Fibroblast of upper back skin (primary cell): ENCODE measurements at places on chromosomes 3 and 15.
A peak's percentile ranks its signal among the peaks of the same experiment; 100 is the strongest.

- peak; percentile 77 for DNase-seq
Measured at GRCh38 chr3:20054549-20054987, 14.3 kb downstream of the KAT2B start.

DNA sequence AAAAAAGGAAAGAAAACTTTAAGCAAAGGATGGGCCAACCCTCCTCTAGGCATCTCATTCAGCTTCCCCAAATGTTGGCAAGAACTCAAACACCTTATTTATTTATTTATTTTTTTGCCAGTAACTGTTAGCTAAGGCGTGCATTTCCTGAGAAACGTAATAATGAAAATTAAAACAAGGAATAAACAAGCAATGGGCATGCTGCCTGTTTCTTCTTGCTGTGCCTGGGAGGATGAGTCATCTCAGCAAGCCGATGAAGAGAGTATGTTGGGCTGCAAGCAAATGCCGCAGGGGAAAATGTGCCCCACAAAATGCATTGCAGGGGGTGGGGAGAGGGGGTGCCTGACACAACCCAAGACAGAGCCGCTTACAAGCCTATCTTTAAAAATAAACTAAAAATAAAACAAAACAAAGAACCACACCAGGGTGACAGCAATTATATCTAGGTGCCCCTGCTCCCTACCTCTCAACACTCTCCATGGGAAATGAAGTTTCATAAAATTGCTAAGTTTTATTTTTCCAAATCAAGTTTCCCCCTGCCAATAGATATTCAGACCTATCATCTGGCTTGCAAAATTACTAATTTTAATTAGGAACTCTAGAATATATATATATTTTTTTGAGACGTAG is 40.3 kb downstream of the EIF4E3 start:
- DNase-seq = peak; percentile 80

GRCh38 chr15:60612400-60613048 is 133.6 kb upstream of the ICE2 start:
- DNase-seq = no peak

- no peak for DNase-seq
Measured at GRCh38 chr15:69466733-69467132, 14.1 kb downstream of the RPLP1 start.

- DNase-seq = no peak
Measured at GRCh38 chr3:42708611-42709151, 6.1 kb upstream of the HHATL start.

DNA sequence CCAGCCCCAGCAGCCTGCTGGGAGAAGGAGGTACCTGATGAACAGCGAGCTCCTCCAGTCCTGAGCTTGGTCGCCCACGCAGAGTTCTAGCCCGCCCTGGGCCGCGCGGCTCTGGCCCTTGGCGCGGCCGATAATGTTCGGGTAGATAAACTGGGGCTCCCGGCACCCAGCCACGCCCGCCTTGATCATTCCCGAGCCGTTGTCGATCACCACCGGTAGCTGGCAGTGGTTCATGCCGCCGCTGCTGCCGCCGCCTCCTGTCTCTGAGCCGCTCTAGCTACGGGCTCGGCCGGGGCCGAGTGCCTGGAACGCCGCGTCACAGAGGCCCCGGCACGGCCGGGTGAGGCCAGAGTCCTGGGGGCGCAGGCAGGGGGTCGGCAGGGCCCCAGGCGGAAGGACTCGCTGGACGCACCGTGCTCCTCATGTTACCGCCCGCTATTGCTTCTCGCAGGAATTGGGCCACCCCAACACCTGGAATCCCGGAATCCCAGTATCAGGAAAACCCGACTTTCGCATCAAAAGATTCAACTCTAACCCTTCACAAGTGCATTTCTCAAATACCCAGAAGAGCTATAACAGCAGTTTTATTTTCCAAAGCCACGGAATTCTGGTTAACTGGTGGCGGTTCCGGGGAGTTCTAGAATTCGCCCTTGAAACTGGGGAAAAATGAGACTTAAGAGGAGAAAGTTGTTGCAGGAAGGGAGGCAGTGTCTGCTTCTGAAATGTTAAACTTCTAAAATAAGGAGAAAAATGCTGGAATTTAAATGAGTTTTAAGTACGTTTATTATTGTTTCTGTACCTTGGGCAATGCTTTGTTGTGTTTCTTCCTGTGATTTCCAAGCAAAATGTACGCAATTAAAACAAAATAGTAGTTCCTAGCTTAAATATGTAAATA is at the start of gene ACTRT3:
ACTRT3 (minus strand) TSS at position 275 of the 895 bp plus-strand sequence; CDS start at position 234, 41 bp downstream.
- peak; percentile 51 for DNase-seq

GRCh38 chr3:166844329-166844728 is 535.8 kb downstream of the ZBBX start:
- no peak for DNase-seq

DNA sequence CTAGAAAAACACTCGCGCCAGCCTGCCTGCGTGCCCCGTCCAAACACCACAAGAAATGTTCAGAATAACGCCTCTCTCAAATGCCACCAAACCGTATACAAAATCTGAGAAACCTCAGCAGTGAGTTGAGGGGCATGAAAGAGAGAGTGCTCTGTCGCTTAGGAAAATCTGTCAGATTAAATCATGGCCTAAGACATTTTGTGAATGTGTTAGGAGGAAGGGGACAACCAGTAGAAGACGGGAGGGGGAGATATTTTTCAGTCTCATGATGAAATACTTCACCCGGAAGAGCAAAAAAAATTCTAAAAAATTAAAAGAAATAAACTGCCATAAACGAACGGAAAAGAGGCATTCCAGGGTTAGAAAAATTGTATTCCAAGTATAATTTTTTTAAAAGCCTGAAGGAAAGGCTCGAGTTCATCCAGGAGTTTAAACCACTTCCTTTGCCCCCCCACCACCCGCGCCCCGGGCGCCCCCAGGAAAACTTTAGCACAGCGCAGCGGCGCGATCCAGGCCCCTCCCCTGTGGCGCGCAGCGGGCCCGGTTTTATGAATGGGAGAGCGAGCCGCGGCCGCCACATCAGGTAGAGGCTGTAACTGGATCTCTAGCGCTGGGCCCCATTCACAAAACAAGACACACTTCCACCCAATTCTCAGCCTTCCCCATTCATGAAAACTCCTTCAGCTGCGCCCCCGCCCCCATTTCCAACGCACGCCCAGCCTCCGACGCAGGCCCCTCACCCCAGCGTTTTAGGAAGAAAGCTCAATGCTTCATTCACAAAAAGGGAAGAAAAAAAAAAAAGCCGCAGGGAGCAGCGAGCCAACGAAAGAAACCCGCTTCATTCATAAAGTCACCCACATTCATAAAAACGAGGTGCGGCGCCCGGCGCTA is 1.4 kb downstream of the ETV5 start:
- DNase-seq = peak; percentile 86

GRCh38 chr3:33687406-33688010 is 30.5 kb downstream of the CLASP2 start:
- DNase-seq = peak; percentile 38

- DNase-seq = peak; percentile 43
Measured at GRCh38 chr15:92417716-92418115, 24.0 kb downstream of the ST8SIA2 start.

GRCh38 chr3:55203546-55203945 is 275.7 kb upstream of the LRTM1 start:
- DNase-seq = peak; percentile 66

- DNase-seq = no peak
Measured at GRCh38 chr3:192917028-192917403, 640 bp downstream of the MB21D2 start.

GRCh38 chr3:99933971-99934750 is 116.5 kb downstream of the CMSS1 start:
- DNase-seq = no peak

DNA sequence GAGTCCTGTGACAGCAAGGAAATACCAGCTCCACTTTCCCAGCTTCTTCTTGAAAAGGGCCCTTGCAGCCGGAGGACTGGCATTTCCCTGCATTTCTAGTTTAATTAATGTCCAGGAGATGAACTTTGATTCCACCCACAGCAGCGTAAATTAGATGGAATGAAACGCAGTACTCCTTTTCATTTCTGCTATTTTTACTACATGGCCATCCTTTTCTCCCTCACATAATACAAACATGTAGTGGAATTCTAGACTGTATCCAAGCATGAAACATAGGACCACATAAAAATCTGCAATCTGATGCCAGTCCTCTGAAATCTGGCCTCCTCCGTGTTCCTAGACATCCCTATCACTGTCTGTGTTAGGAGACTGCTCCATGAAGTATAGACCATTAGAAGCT is 403.2 kb downstream of the NR2F2 start:
- no peak for DNase-seq

GRCh38 chr3:127172781-127173515 is 20.0 kb upstream of the PRR23E start:
- DNase-seq = peak; percentile 86

- DNase-seq = no peak
Measured at GRCh38 chr3:124777762-124778470, 47.7 kb downstream of the UMPS start.

DNA sequence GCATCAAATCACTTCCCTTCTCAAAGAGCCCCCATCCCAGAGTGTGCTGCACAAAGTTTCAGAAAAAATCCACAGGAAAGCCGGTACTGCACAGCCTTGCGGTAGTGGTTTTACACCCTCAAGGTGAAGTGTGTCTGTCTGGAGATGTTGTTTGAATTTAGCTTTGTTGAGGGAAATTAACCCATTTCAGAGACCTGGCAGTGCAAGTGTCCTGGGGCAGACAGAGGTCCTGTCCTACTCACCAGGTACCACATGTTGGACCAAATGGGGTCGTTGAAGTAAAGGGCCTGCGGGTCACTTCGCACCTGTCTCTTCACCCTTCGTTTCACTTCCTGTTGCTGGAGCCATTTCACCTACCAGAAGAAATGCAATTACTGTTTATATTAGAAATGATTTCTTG is 57.8 kb downstream of the PCSK6 start:
- no peak for DNase-seq
